ENCODE measurements at places on chromosomes 5 and 9.
A peak's percentile ranks its signal among the peaks of the same experiment; 100 is the strongest.

GRCh38 chr9:134284273-134284672 is 42.0 kb upstream of the RXRA start:
- peak; percentile 29 for DNase-seq

- no peak for DNase-seq
Measured at GRCh38 chr9:6409811-6410210, 3.2 kb upstream of the UHRF2 start.

DNA sequence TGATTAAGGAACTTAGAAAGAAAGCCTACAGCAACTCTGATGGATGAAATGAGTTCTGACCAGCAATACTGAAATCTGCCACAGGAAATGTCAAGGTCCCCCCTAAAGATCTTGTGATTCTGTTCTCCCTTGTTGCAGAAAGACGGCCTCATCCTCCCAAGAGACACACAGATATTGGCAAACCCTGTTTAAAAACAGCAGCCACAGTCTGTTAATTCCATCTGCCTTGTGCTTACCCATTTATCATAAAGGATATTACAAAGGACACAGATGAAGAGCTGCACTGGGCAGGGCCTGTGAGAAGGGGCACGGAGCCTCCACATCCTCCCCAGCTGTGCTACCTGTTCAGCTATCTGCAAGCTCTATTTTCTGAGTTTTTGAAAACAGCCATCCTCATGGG is 15.2 kb downstream of the RAPGEF1 start:
- no peak for DNase-seq

GRCh38 chr9:4725706-4726442 is 15.1 kb downstream of the AK3 start:
- DNase-seq, result no peak

GRCh38 chr5:141558150-141558549 is 60.6 kb downstream of the DIAPH1 start:
- no peak for DNase-seq

DNA sequence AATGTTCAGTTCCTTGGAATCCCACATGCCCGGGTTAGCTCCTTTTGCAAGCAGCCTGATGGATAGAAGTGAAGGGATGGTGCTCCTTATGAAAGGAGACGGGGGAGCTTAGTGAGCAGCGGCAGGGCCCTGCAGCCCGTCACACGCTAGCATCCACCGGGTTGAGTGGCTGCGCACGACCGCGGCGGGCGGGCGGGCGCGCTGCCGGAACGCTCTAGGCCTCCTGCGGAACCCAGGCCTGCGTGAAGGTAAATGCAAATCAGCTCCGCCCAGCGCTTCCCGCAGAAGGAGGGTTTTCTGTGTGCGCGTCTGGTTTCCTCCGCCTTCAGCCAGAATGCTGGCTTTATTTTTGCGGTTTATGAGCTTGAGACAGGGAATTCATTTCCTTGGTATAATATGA is 19.8 kb downstream of the IL12B start:
- no peak for DNase-seq

- DNase-seq, result no peak
Measured at GRCh38 chr5:172583931-172584511, 57.0 kb upstream of the NEURL1B start.

GRCh38 chr5:113495422-113495841 is 7.2 kb upstream of the MCC start:
- DNase-seq, result no peak

DNA sequence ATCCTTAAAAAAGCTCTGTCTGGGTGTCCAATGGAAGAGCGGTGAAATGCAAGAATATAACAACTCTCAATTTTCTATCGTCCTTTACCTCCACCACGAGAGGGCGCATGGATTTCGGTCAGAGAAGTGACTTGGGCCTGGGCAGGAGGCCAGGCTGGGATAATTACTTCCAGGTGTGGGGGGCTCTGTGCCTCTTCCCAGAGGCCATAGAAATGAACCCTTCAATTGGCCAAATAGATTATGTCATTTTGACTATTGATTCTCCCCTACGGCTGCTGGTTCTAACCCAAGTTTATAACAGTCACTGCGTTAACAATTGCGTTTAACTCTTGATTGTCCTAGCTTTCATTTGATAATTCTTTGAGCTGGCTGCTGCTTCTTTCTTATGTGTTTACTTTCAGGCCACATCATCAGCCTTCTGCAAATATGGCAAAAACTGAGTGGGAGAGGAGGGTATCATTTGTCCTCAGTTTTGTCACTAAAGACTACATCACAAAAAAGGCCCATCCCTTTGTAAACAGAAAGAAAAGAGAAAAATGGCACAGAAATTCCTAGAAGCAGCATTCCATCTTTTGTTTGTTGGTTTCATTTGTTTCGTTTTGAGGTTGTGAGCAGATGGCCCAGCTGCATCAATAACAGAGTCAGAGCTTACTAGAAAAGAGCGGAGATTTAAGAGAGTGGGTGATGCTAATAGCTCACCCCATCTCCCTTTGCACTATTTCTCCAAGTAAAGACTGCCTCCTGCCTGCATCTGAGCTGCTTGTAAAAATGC is 45.4 kb upstream of the ZFR start:
- peak; percentile 80 for DNase-seq

GRCh38 chr5:175920231-175920811 is 47.8 kb downstream of the THOC3 start:
- no peak for DNase-seq

- peak; percentile 44 for DNase-seq
Measured at GRCh38 chr9:75001719-75002421, 26.2 kb downstream of the CARNMT1 start.

DNA sequence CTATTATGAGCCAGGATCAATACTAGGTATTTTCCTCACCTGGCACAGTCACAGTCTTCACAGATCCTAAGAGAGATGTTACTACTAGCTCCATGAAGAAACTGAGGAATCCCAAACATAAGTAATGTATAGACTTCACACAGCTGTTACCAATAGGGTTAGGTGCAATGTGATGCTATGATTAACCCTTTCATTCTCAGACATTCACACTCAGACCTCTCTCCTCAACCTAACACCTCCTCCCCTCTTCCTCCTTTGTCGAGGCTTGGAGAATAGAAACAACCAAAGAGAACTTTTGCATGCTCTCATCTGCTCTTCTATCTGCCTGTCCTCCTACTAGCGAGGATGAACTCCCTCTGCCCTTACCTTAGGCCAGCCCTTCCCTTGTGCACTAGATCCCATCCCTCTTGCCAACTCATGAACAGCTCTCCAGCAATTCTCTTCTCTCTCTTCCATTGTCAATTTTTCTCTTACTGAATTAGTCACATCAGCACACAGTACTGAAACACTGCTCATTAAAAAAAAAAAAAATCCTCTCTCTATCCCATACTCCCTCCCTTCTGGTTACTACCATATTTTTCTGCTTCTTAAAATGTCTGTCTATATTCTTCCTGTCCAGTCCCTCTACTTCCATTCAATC is 47.7 kb downstream of the MAPKAP1 start:
- DNase-seq, result no peak

GRCh38 chr5:77354454-77354853 is 137.7 kb downstream of the WDR41 start:
- DNase-seq, result no peak

Measured in SK-N-SH (cell line).